Prostate gland (tissue), 2 donors: ENCODE measurements at places on chromosomes 7 and 10. TPM values are rescaled to one million over a fixed set of nuclear protein-coding genes. Genes with fewer than 3 reads are reported as not detected.
A peak's percentile ranks its signal among the peaks of the same experiment; 100 is the strongest.

TAS2R3 gene
- 5.2 TPM for total RNA-seq

ABCC2 gene
- total RNA-seq = 0.14 TPM

OR2A5 gene
- not detected for total RNA-seq

GRCh38 chr7:69749372-69749979 is 151.2 kb downstream of the AUTS2 start:
- DNase-seq = no peak
- H3K4me3 ChIP-seq = no peak overlapping the region
- no peaks in the 10 kb centered on the region for H3K27me3 ChIP-seq
- H3K4me1 ChIP-seq = no peaks in the 10 kb centered on the region
- H3K36me3 ChIP-seq = no peaks in the 10 kb centered on the region

DNA sequence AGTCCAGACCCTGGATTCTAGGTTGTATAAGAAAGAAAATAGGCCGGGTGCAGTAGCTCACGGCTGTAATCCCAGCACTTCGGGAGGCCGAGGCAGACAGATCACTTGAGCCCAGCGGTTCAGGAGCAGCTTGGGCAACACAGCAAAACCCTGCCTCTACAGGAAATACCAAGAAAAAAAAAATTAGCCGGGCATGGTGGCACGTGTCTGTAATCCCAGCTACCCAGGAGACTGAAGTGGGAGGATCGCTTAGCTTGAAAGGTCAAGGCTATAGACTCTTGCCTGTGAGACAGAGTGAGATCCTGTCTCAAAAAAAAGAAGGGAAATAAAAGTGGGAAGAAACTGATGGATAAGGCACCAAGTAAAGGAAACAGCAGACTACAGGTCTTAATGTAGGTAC is 287.9 kb upstream of the KLF14 start:
- no peak overlapping the region for H3K4me3 ChIP-seq
- no peak for DNase-seq
- peaks cover 1% of the 10 kb centered on the region for H3K4me1 ChIP-seq
- no peaks in the 10 kb centered on the region for H3K27me3 ChIP-seq
- no peak overlapping the region for H3K27ac ChIP-seq
- no peaks in the 10 kb centered on the region for H3K36me3 ChIP-seq

ZNF680 gene
- 48.2 TPM for total RNA-seq

TFEC gene
- total RNA-seq = 0.32 TPM

- H3K36me3 ChIP-seq = no peaks in the 10 kb centered on the region
- no peaks in the 10 kb centered on the region for H3K27me3 ChIP-seq
- H3K4me3 ChIP-seq = no peak overlapping the region
- no peak for DNase-seq
- H3K27ac ChIP-seq = no peak overlapping the region
Measured at GRCh38 chr7:108384716-108385483, 71.3 kb downstream of the NRCAM start.

DNA sequence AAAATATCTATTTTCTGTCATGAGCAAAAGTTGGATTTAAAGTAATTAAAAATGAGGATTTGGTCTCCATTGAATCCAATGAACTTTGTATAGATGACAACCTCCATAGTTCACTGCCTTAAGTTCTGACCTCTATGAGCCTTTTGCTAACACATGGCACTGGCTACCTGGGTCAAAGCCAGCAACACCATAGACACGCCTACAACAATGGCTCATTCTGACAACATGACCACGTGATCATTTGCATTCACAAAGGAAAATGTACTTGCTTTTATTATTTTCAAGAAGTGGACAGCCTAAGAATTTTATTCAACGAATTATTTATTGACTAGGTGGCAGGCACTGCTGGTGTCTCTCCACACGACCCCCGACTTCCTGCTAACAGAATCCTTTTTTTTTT is 90.6 kb downstream of the CARD11 start:
- H3K36me3 ChIP-seq = no peaks in the 10 kb centered on the region
- no peaks in the 10 kb centered on the region for H3K4me1 ChIP-seq
- no peak for DNase-seq
- H3K4me3 ChIP-seq = no peak overlapping the region
- no peaks in the 10 kb centered on the region for H3K27me3 ChIP-seq

GRCh38 chr7:121940918-121941317 is 68.0 kb downstream of the PTPRZ1 start:
- H3K36me3 ChIP-seq = no peaks in the 10 kb centered on the region
- H3K27ac ChIP-seq = no peak overlapping the region
- no peaks in the 10 kb centered on the region for H3K27me3 ChIP-seq
- H3K4me3 ChIP-seq = no peak overlapping the region
- H3K4me1 ChIP-seq = no peaks in the 10 kb centered on the region

GIMAP5 gene
- total RNA-seq = 11.1 TPM

GRCh38 chr7:112097524-112097923 is 108.7 kb downstream of the DOCK4 start:
- H3K4me1 ChIP-seq = no peaks in the 10 kb centered on the region
- no peak overlapping the region for H3K27ac ChIP-seq
- no peak for DNase-seq

GRCh38 chr7:139753693-139754111 is 24.1 kb downstream of the HIPK2 start:
- peaks cover 7% of the 10 kb centered on the region for H3K4me1 ChIP-seq
- no peaks in the 10 kb centered on the region for H3K27me3 ChIP-seq
- H3K4me3 ChIP-seq = no peak overlapping the region
- no peak overlapping the region for H3K27ac ChIP-seq

DNA sequence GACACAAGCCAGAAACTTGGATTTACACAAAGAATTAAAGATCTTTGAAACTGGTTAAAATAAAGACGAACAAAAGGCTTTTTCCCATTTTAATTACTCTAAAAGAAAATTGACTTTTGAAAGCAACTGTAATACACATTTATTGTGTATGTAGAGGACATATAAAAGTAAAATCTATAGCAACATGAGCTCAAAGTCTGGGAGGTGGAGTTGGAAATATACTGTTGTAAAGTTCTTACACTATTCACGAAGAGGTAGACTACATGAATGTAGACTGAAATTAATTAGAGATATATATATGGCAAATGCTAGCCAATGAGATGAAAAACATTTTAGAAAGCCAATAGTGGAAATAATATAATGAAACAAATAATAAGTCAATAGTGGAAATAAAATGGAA is 251.0 kb downstream of the AHR start:
- no peak overlapping the region for H3K27ac ChIP-seq
- H3K4me1 ChIP-seq = no peaks in the 10 kb centered on the region
- H3K27me3 ChIP-seq = no peaks in the 10 kb centered on the region
- no peak for DNase-seq
- no peak overlapping the region for H3K4me3 ChIP-seq
- no peaks in the 10 kb centered on the region for H3K36me3 ChIP-seq

CYP3A4 gene
- total RNA-seq = not detected

DNA sequence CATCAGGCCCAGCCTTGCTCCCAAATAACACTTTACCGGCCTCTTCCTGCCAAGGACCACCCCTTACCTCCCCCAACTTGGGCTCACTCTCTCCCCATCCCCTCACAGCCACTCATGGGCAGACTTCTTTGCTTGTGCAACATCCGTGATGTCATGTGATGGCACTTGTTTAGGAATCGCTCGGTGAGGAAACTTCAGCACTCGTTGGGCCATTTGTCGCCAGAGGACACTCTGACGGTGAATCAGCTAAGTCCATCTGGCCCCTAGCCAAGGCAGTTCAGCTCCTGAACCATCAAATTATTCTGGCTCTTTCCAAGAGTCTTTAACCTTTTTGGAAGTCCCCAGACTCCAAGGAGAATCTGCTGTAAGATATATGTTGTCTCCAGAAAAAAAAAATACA is 19.2 kb downstream of the BTBD16 start:
- no peak overlapping the region for H3K4me3 ChIP-seq
- DNase-seq = no peak
- H3K27me3 ChIP-seq = no peaks in the 10 kb centered on the region
- H3K36me3 ChIP-seq = no peaks in the 10 kb centered on the region
- H3K27ac ChIP-seq = no peak overlapping the region
- H3K4me1 ChIP-seq = no peaks in the 10 kb centered on the region

DNA sequence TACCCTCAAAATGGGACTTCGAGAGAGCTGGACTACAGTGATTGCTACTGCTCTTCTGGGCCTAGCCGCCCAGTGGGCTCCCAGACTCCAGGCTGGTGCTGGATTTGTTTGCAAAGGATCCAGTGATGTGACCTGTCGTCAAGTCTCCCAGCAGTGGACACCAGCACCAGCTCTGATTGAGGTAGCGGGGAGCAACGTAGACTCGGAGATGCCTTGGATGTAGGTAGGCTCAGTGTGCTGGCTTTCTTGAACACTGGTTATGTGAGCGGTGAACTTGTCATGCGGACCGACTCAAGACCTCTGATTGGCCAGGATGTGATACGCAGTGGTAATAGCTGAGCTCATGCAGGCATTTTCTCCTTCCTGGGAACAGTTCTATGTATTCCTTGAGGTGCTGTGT is 19.4 kb downstream of the AKR1C2 start:
- H3K36me3 ChIP-seq = no peaks in the 10 kb centered on the region
- H3K4me3 ChIP-seq = no peak overlapping the region
- H3K27me3 ChIP-seq = no peaks in the 10 kb centered on the region
- H3K27ac ChIP-seq = no peak overlapping the region

DNA sequence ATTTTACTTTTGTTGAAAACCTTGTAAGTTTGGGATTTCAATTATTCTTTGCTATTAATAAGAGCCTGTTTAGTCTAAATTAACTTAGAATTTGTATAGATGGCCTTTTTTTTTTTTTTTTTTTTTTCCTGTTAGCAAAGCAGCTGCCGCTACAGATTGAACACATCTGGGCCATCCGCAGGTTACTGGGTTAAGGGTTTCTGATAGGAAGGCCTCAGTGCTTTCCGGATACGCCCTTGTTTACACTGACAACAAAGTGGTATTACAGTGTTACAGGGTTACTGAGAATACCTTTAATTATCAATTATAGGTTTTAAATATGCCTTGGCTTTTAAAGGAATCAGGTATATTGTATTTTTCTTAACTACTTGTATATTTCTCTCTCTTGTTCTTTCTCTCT is 76.8 kb downstream of the PTN start:
- no peak overlapping the region for H3K4me3 ChIP-seq
- no peak for DNase-seq
- no peaks in the 10 kb centered on the region for H3K36me3 ChIP-seq
- no peaks in the 10 kb centered on the region for H3K4me1 ChIP-seq

DNA sequence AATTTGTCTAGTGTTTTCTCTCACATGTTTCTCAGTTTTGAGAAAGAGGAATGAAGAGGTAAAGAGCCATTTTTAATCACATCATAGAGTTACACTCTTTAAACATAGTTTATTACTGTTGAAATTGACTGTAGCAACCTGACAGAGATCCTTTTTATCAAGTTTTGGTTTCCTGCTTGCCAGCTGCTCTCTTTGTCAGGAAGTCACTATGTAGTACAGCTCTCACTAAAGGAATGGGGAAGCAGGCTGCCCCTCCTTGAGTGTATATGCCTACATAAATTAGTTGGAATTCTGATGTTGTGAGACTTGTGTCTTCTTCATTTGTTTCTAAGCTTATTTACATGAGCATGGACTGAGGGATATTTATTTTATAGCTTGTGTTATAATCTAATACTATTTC is 1274.0 kb upstream of the CELF2 start:
- no peak overlapping the region for H3K27ac ChIP-seq
- no peak for DNase-seq
- no peaks in the 10 kb centered on the region for H3K36me3 ChIP-seq
- H3K4me1 ChIP-seq = no peaks in the 10 kb centered on the region
- no peaks in the 10 kb centered on the region for H3K27me3 ChIP-seq

DNA sequence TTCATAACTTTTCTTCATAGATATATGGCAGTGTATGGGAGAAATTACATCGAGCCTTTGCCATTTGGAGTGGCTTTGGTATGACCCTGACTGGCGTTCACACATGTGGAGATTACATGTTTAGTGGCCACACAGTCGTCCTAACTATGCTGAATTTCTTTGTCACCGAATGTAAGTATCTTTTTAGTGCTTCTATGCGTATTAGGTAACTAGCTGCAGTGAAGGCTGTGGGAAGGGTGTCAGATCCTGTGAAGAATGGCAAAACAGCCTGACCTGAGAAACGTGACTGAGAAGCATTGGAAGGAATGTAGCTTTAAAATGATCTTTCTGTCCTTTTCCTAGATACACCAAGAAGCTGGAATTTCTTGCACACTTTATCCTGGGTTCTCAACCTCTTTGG is 34.5 kb upstream of the VDAC2 start:
- no peak for DNase-seq
- H3K4me3 ChIP-seq = no peak overlapping the region
- no peak overlapping the region for H3K27ac ChIP-seq
- no peaks in the 10 kb centered on the region for H3K4me1 ChIP-seq

GRCh38 chr10:85548034-85548433 is 818.6 kb downstream of the GRID1 start:
- no peak overlapping the region for H3K27ac ChIP-seq
- no peaks in the 10 kb centered on the region for H3K27me3 ChIP-seq
- H3K36me3 ChIP-seq = no peaks in the 10 kb centered on the region
- peak; percentile 32 for DNase-seq
- no peaks in the 10 kb centered on the region for H3K4me1 ChIP-seq

DNA sequence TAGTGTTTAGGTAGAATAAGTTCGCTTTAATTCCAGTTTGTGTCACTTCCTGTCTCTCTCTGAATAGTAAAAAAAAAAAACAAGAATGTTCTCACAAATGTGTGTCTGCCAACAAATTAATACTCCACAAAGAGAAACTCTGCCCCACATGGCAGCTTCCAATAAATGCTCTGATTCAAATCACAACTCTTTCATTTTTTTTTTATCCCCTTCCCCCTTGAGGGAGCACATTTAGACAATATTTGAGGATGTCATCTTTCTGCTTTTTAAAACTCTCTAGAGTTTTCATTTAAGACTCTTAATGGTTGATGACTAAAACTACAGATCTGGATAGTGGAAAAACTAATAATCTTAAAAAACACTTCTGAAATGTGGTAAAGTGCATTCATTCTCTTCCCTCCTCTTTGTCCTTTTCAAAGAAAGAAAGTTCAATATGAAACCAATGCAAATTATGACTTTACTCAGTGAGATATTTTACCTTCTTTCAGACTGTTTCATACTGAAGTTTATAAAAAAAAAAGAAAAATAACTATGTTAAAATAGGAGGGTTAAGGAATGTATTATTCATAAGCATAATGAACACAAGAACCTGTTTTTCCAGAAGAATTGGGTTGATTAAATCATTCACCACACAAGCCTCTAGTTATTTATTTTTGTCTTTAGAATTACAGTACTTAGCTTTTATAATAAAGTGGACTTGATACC is 42.3 kb downstream of the ARID5B start:
- no peaks in the 10 kb centered on the region for H3K36me3 ChIP-seq
- H3K27me3 ChIP-seq = no peaks in the 10 kb centered on the region
